ENCODE measurements at places on chromosomes 16 and 17.

- no peak for DNase-seq
Measured at GRCh38 chr17:67696853-67697498, 20.8 kb upstream of the NOL11 start.

- no peak for DNase-seq
Measured at GRCh38 chr16:71885261-71885650, 1.3 kb upstream of the ZNF821 start.

DNA sequence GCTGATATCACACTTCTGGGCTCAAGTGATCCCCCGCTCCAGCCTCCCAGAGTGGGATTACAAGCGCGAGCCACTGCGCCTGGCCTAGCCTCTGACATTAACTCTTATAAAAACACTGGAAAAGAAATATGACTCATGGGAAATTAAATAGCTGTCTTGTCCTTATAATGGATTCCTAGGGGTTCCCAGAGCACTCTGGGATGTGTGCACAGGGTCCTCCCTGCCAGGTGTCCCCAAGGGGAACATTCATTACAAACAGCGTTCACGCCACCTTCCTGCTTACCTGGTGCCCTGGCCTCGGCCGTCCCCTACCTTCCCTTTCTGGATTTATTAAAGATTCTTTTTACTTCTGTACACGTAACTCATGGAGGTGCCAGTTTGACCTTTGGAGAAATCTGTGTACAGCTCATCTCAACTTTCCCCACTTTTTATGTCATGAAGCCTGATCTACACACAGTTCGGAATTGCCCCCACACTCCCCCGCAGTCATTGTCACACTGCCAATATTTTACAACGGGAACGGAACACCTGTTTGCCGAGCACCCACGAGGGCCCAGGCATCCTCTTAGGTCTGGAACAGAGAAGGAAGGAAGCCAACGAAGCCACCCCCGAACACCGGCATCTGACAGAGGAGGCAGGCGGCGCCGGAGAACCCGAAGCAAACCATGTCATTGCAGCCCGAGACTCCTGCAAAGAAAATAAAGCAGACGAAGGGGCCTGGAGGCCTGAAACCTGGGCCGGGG lies 39.7 kb upstream of the MEAK7 start:
- no peak for DNase-seq

- no peak for DNase-seq
Measured at GRCh38 chr17:61488878-61489718, 36.9 kb downstream of the TBX4 start.

GRCh38 chr16:10964039-10964890 lies 19.9 kb downstream of the CLEC16A start:
- peak; percentile 71 for DNase-seq

DNA sequence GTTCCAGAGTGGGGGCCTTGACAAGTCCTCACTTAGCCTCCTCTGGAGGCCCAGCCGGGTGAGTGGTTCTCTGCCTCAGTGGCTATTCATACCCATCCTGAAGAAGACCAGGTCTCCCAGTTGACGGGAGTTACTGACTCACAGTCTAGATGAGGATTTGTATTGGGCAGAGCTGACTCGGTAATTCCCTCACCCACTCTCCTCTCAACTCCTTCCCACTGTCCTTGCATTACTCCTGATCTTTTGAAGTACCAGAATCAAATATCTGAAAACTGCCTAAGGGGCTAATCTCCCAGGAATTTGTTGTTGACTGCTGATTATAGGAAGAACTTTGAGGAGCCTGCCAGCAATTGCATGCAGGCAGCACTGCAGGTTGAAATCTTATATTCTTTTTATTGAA lies 14.2 kb downstream of the SAP30BP start:
- no peak for DNase-seq

GRCh38 chr17:63762161-63763078 lies 11.0 kb downstream of the CCDC47 start:
- no peak for DNase-seq

GRCh38 chr17:77874303-77875050 lies 84.0 kb upstream of the TNRC6C start:
- DNase-seq, result no peak

DNA sequence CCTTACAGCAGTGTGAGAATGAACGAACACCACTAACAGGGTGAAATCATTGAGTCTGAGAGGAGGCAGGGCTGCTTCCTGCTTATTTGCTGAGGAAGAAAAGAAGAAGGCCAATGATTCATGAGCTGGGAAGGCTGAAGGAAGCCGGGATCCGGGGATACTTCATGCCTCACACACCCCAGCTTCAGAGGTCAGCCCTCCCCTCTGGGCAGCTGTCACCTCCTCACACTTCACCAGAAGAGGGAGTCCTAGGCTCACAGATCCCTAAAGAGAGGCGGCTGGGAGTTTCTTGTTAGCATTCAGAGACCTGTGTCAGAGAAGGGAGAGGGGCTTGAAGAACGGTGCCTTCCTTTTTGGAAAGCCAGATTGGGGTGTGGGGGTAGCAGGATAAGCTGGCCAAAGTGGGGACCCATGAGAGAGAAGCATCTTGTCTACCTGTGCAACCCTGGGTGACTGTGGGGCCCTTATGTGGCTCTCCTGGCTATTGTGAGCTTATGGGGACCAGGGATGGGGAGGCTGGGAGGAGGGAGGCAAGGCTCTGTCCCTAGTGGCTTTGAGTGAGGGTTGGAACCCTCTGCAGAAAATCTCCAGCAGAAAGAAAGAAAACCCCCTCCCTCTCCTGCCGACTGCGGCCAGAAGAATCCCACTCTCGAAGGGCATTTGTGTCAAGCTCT lies 94.6 kb downstream of the RGS9 start:
- no peak for DNase-seq

DNA sequence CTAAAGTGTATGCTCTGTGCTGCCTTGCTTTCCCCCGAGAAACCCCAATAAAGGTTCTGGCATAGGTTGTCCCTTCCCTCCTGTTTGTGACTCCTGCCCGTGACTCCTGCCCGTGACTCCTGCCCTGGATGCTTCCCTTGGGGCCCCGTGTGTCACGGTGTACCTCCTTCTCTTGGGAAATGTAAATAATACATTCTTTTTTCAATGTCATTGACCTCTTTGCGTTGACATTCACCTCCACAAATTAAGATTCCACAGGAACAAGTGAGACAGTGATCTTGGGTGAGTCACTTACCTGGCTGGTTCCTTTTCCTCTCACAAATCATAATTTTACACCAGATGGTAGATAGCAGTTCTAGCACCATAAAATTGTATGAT lies 632 bp downstream of the CCL15 start:
- no peak for DNase-seq

DNA sequence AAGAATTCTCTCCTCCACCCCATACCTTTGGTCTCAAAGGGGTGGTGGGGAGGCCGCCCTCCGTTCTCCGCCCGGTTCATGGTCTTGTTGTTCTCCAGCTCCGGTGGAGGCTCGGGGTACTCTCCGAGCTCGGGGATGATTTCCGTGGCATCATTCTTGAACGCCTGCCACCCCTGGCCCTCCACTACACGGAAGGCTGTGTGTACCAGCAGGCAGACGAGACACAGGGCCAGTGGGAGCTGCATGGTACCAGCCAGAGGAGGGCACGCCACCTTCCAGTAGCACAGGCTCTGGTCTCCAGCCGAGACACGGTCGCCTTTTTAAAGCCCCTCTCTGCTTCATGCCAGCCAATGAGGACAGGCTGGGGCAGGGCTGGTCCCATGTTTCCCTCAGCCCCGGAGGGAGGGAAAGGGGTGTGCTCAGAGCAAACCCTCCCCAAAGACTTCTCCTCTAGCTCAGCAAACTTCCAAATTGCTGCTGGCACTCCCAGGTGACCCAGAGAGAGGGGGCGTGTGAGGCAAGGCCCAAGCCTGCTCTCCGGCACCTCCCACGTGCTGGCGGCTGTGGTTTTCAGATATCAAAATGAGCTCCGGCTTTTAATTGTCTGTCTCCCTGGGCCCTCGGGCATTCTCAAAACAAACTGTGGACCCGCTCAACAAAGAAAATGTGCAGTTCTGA lies at the start of gene SOST:
TSS of gene SOST (minus strand) at position 295 of the 678 bp plus-strand sequence. CDS start at position 245, 50 bp downstream.
- DNase-seq, result no peak

- no peak for DNase-seq
Measured at GRCh38 chr16:82935766-82936165, 309.0 kb downstream of the CDH13 start.

DNA sequence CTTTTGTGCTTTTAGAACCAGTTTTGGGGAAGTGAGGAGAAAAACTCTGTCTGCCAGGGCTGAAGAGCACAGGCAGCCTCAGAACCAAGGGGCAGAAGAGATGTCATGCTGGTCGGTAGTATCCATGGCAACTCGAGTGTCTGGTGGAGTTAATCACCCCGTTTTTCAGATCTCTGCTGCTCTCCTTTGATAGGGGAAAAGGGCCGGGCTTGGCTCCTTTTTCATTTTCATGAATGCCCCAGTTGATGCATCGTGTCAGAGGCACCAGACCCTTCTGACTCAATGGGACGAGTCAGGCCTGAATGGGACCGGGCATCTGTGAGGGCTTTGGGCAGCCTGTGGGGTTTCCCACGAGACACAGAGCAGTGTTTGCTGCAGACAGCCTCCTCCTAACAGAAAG lies 304.6 kb downstream of the ABCC12 start:
- no peak for DNase-seq

DNA sequence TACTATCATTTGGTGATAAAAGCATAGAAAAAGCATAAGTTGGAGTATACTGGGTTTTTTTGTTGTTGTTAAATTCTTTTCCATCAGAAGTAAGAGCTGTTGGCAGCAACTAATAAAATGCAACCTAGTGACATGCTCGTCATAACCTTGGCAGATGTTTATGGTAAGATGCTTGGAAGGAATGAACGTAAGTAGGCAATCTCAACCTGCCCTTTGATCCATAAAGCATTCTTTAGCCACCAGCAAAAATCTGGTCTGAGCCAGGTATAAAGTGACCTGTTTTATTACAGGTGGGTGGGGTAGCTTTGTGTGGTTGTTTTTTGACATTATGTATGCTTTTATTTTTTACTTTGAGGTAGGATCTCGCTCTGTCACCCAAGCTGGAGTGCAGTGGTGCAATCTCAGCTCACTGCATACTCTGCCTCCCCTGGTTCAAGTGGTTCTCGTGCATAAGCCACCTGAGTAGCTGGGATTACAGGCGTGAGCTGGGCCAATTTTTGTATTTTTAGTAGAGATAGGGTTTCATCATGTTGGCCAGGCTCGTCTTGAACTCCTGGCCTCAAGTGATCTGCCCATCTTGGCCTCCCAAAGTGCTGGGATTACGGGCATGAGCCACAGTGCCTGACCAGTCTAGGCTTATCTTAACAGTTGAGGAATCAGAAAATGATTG lies 22.0 kb downstream of the WSB1 start:
- DNase-seq, result no peak

- no peak for DNase-seq
Measured at GRCh38 chr16:9225527-9226316, 134.3 kb downstream of the HAPSTR1 start.

- DNase-seq, result no peak
Measured at GRCh38 chr16:26593700-26594099, 473.0 kb upstream of the C16orf82 start.

GRCh38 chr16:69187446-69188235 lies 677 bp downstream of the SNTB2 start:
- no peak for DNase-seq

DNA sequence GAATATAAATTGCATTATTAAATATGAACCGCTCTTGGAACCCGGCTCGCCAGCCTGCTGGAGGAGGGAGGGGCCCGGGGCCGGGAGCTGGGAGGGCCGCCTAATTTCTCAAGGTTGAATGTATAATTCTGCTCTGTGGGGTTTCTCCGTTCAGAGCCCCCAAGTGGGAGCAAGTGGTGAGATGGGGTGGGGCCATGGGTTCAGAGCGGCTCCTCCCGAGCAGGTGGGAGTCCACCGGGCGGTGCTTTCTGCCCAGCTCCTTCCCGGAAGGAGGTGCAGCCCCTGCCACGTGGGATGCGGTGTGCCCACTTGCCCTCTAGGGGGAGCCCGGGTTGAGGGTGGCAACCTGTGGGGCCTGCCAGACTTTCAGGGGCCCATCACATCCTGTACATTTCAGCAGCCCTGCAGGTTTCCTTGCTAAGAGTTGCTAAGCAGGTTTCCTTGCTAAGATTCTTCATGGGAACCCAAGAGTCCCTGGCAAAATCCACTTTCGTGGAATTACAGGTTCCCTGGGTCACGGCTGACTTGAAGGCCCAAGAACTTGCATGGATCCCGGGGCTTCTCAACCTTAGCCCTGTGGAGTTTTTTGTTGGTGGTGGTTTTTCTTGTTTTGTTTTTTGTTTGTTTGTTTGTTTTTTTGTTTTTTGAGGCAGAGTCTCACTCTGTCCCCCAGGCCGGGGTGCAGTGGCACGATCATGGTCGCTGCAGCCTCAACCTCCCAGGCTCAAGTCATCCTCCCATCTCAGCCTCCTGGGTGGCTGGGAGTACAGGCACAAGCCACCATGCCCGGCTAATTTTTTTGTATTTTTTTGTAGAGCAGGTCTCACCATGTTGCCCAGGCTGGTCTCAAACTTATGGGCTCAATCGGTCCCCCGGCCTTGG lies 196.7 kb upstream of the GSE1 start:
- peak; percentile 47 for DNase-seq

GRCh38 chr17:45168991-45169752 lies 7.5 kb downstream of the HEXIM2 start:
- no peak for DNase-seq

GRCh38 chr17:51275381-51275780 lies 15.0 kb downstream of the UTP18 start:
- DNase-seq, result no peak

DNA sequence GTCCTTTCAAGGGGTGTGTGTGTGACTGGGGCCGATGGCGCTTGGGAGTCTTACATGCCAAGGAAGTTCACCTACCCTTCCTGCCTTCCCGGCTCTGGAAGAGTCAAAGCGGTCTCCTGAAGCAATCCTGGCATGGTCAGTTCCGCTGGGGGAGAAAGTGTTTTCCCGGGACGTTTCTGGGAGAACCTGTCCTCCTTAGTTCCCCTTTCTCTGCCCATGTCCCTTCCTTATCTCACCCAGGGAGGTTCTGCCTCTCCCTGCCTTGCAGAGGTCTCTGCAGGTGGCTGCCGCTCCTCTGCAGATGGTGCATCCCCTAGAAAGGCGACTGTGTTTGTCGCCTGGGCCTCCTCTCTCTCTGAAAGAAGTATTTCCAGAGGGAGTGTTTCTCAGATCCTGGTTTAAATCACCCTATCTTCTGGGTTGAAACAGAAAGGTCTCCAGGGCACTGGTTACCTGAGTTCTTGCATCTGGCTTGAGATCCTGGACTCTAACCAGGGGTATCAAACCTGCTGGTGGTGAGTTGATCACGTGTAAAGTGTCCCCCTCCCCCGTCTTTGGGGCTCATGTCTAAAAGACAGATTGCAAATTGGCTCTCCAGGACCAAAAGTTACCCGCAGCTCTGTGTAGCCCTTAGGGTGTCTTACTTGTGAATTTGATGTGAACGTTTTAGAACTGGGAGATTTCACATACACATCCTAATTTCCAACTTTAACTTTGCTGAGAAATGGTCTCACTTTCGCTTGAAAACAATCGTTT lies 1.9 kb downstream of the PRKCB start:
- DNase-seq, result no peak

All from stimulated activated CD4-positive, alpha-beta T cell treated with anti-CD3 and anti-CD28 coated beads, Interleukin-1b, Interleukin-23, amount 100 ng/mL, for 1 hour (primary cell).